Left ventricle myocardium superior (tissue), 1 donor: ENCODE measurements at places on chromosomes 2 and 18.

DNA sequence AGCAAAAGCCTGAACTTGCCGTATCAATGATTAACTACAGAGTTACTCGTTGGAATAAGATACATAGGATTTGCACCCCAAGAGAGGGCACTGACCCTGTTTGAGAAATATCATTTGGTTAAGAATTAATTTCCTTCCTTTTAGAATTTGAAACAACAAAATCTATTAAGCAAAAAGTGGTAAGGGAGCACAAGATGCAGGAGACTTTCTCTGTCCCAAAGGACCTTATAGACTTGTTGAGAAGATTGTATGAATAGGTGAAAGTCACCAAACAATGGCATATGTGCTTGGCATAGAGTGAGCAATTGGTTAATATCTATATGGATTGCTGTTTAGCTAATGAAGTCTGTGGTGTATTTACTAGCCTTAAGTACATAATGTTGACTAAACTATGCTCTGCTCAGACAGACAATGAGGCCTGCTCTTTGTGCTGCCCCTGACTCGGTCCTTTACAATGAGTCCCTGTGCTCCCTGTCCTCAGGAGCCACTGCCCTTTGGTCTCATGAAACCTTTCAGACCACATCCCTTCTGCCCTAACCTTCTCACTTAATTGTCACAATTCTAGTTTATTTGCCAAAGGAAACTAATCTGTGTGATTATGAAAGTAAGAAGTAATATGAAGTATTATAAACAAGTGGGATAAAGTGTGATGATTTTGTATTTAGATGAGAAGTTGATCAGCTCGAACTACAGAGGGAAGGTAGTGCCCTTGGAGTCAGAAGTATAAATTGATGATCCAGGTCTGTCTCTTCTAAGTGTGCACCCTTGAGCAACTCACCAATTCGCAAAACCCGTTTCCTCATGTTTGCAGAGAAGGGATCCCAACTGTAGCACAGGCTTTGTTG is 21.2 kb upstream of the HNMT start:
- DNase-seq: no peak

DNA sequence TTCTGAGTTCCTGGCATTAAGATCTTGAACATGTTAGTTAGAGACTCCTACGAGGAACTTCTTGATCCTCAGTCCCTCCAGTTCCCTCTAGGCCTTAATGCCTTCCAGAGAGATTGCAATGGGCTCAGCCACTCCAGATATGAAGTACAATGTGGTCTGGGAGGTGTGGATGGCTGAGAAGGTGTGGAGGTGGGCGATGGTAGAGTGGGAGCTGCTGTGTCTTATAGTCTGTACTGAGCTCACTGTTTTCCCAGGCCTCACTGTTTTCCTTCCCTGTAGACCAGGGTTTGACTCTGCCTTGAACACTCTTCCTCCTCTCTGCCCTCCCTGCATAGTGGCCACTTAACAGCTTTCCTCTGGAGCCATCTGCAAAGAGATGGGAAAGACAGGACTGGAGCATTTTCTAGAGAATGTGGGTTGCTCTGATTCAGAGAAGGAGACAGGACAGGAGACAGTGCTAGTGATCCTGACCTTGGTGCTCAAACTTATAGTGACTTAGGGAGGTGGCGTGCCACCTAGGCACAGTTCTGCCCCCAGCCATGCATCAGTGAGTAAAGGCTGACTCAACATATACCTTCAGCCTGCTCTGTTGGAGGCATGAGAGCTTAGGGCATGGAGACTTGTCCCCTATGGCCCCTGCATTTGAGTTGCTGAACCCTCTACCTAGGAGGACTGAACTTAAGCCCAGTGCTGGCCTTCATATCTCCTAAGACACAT is 129.7 kb downstream of the TDRD15 start:
- DNase-seq: no peak

- no peak for DNase-seq
Observed at GRCh38 chr18:48872234-48873145, 78.3 kb downstream of the SMAD7 start.

GRCh38 chr2:241637795-241638660 is 535 bp downstream of the ATG4B start:
- no peak for DNase-seq

GRCh38 chr2:197708331-197708730 is 3.2 kb downstream of the MARS2 start:
- no peak for DNase-seq

DNA sequence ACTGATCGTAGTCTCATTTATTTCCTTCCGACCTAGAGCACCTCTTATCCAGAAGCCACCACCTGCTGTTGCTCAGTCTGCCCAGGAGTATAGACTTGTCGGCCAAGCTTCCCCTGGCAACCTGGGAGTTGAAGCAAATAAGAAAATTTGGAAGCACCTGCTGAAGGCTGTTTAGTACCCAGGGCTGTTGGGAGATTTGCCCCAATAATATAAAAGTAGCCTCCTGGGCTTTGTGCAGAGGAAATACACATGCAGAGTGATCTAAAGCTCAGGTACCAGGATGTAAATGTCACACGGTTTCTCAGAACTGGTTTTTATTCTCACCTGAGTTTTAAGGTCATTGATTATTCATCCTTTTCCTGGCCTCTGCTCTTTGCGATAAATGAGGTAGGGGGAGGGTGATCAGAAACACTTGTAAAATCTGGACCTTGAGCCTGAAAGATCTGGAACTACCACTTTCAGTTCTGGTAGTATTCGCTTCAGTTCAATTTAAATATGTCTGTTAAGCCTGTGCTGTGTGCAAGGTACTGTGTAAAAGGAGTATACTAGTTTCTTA is 789 bp upstream of the COX7A2L start:
- DNase-seq: no peak

- no peak for DNase-seq
Observed at GRCh38 chr2:186299610-186300009, 186.4 kb upstream of the ZC3H15 start.

GRCh38 chr2:16386431-16386830 is 279.2 kb downstream of the CYRIA start:
- peak; percentile 37 for DNase-seq

- no peak for DNase-seq
Observed at GRCh38 chr2:189287982-189288521, 108.5 kb upstream of the COL5A2 start.

GRCh38 chr2:105682401-105682800 is 62.3 kb upstream of the NCK2 start:
- no peak for DNase-seq

GRCh38 chr2:190069936-190070696 is 7.6 kb upstream of the MSTN start:
- DNase-seq: peak; percentile 23

- DNase-seq: no peak
Observed at GRCh38 chr2:33090553-33091134, 143.9 kb downstream of the LTBP1 start.

- DNase-seq: no peak
Observed at GRCh38 chr2:133589456-133589855, 21.2 kb upstream of the NCKAP5 start.

DNA sequence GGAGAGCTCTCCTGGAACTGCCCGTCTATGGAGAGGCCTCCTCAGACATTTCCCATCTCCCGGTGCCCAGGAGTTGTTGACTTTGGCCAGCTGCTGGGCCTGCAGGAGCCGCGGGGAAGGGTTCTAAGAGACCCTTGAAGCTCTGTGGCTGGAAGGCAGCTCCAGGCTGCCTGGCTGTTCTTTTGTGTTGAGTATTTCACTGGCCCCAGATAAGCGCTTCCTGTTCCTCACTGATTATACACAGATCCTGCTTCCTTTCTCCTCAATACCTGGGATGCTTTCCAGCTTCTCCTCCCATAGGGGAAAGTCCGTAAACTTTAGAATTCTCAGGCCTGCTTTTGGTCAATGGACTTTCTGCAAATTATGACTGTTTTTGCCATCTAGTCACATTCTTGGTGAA is 57.8 kb downstream of the TGOLN2 start:
- no peak for DNase-seq

GRCh38 chr2:217977840-217978535 is 24.8 kb downstream of the TNS1 start:
- no peak for DNase-seq

DNA sequence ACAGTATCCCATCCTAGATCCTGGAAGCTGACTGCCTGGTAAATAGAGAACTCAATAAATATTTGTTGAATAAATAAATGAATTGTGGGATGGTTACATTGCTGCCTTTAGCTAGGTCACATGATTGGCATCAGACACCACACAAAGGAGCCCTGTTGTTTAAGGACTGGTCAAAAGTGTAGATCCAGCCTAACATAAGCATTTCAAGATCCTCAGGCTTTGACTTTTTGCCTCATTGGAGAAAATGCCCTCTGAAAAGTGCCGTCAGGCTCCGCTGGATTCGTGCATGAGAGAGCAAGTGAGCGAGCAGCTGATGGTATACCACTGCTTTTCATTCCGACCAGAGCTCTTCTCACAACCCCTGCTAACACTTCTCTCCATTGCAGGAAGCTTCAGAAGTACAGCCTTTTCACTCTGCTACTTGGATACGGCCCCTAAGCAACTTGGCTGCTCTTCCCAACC is 1.3 kb upstream of the ZNF24 start:
- no peak for DNase-seq

DNA sequence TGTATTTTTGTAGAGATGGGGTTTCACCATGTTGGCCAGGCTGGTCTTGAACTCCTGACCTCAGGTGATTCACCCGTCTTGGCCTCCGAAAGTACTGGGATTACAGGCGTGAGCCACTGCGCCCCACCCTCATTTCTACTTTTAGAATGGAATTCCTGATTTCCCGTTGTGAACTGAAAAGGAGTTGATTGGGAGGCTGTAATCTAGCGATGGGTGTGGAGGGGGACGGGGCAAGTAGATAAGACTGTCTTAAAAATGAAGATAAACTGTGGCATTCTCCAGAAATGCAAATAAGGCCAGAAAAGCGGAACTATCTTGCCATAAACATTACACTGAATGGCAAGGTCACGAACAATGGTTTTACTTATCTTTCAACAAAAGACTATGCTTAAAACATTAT is 135.4 kb downstream of the TRIB2 start:
- no peak for DNase-seq

DNA sequence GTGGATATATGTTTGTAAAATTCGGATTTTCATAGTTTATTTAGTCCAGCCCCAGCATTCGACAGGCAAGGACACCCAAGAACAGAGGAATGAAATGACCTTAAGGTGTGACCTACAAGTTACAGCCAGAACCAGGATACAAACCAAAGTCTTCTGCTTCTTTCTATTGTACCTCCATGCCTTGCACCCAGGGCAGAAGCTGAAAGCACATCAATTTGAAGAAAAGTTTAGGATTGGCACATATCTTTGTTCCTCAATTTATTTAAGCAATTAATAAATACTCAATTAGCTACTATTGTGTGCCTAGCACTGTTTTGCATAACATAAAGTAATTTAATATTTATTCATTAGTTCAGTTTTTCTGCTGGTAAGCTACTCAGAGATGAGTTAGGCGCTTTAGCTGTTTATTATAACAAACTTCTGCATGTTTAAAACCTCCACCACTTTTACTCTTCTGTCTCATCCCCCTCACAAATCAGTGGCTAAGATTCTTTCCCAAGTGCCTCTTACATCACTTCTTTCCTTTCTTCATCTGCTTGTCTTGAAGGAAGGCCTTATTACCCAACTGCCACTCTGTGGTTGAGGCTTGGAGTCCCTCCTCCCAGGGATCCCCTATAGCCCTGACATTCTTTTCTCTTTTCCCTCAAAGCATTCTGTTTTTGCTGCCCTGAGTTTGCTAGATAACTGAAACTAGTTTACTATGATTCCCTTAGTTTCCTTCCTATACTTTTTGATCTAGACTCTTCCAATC is 37.1 kb upstream of the DARS1 start:
- no peak for DNase-seq

- DNase-seq: no peak
Observed at GRCh38 chr2:50951437-50951836, 80.5 kb downstream of the NRXN1 start.

GRCh38 chr2:101307503-101307902 is 998 bp downstream of the RNF149 start:
- DNase-seq: no peak

DNA sequence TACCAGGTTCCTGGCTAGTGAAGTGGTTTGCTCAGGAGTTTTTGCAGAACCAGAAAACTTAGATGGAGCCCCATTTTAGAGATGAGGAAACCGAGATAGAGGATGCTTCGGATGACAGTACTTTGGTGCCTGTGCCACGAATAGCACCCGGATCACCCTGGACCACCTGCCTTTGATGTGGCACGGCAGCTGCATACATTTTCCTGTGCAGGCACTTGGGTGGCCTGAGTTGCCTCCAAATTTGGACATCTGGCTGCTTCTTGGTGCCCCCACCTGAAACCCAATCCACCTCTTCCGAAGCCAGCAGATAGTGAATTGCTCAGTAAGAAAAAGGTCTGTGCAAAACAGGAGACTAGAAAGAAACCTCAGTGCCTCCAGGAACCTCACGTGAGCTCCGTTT is 140.6 kb upstream of the ID2 start:
- DNase-seq: no peak

DNA sequence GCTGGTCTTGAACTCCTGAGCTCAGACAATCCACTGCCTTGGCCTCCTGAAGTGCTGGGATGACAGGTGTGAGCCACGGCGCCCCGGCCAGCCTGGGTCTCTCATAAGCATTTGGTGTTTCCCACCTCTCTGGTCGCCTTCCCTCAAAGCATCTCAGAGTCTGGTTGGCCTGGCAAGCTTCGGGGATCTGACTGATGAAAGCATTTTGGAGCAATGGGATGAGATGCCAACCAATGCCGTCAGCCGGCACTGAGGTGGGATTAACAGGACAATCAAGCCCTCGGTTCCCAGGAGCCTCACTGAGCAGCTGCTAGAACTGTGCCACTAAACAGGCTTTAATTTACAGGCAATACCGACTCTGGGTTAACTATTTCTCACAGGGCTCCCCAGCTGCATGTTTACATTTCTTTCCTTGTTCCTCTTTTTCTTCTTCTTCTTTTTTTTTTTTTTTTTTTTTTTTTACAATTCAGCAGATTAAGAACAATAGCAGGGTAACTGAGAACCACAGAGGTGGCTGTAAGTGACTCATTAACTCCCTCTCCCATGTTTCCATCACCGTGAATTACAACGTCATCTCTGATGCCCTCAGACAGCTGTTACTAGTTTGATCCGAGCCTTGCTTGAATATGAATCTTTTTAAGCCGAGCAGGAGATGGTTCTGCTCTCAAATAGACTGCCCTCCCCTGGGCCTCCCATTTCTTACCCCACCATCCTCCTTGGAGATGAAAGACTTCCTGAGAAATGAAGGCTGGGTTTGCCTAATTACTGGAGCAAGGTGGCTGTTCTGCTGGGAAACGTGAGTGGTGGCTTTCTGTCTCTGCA is 37.9 kb downstream of the ODC1 start:
- no peak for DNase-seq

DNA sequence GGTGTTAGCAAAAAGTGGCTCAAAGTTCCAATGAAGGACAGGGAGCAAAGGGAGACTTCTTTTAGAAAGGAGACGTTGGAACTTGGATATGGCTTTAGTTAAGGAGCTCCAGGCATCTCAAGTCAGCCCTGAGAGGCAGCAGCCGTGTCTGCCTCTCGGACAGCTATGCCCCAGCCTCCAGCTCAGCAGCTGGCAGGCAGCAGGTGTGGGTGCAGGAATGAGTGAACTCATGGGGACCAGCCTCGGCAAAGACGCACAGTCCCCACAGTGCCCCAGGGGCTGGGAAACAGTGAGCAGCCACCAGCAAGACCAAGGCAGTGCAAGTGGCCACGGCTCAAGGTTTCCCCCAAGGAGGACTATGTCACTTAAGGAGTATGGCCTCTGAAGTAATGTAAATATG is 1.6 kb upstream of the LRRFIP1 start:
- no peak for DNase-seq

GRCh38 chr2:112832841-112833638 is 3.5 kb downstream of the IL1B start:
- no peak for DNase-seq
